HFFc6 (cell line): ENCODE measurements at places on chromosomes 11 and 22. TPM values are rescaled to one million over a fixed set of nuclear protein-coding genes. Genes with fewer than 3 reads are reported as not detected.

Gene ENDOD1
- total RNA-seq: 23.1 to 26.6 TPM (median 24.6 TPM) in 3 replicates

- peak overlapping the region; percentile 38; the same call in 1 of the 2 replicates for H3K4me3 ChIP-seq
- peak; percentile 54 for DNase-seq
- H3K4me1 ChIP-seq: peaks cover 50% of the 10 kb centered on the region
- peaks cover 4% of the 10 kb centered on the region; the same call in 1 of the 2 replicates for H3K27me3 ChIP-seq
Measured at GRCh38 chr11:111063726-111064517, 181.6 kb upstream of the POU2AF2 start.

Gene MAPK11
- total RNA-seq: 7.7 to 8.6 TPM (median 7.9 TPM) in 3 replicates

- no peak for DNase-seq
- no peak overlapping the region for H3K4me3 ChIP-seq
- peaks cover 52% of the 10 kb centered on the region for H3K4me1 ChIP-seq
- H3K27me3 ChIP-seq: peaks cover 4% of the 10 kb centered on the region; the same call in 1 of the 2 replicates
- no peaks in the 10 kb centered on the region; the same call in 1 of the 2 replicates for H3K36me3 ChIP-seq
Measured at GRCh38 chr11:19806251-19806650, 93.6 kb downstream of the NAV2 start.
